ENCODE measurements at places on chromosomes 11 and 22. TPM values are rescaled to one million over a fixed set of nuclear protein-coding genes. Genes with fewer than 3 reads are reported as not detected.

- DNase-seq = no peak
Observed at GRCh38 chr22:47332246-47332980, 570.0 kb downstream of the TBC1D22A start.

- DNase-seq = no peak
Observed at GRCh38 chr22:50665738-50666137, 6.9 kb upstream of the SHANK3 start.

OR4C5 gene
- total RNA-seq = not detected

DNA sequence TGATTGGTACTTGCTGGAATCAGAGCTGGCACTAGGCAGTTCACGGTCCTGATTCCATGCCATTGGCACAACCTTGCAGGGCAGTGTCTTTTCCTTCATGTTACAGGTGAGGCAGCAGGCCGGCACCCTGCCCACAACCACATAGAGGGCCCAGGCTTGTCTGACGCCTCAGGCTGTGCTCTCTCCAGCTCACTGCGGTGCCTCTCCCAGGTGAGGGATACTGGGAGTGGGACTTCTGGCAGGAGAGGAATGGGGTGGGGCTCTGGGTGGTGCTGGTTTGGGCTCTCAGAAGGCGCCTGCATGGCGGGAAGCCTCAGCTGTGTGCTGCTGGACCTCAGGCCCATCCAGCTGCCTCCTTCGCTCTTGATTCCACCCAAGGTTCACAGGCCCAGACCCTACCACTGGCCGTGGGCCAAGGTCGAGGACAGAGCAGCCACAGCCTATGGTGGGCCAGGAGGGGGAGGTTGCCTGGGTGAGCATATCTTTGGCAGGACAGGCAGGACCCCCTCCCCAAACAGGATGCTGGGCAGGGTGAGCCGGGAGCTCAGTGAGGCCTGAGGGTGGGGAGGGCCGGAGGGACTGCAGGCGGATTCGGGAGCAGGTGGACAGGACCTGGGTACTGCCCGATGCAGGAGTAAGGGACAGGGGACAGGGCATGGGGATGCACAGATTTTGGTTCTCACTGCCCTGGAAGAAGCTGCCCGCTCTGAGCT lies 7.0 kb upstream of the MPPED1 start:
- no peak for DNase-seq

DNA sequence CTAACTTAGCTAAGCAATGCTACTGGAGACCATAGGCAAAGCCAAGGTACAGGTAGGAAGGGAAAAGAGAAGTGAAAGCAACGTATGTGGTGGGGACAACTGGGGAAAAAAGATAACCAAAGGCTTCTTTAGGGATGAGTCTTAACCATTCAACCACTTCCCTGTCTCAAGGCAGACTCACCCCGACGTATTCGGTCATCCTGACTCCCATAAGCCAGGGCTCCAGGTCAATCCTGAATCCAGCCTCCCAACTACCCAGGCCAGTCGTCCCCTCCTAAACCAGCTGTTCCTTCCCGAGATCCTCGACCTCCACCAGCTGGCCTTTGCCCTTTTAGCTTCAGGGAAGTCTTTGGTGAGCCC lies 330 bp downstream of the ACP2 start:
- DNase-seq = no peak

Measured in Karpas-422 (cell line).